ENCODE measurements at places on chromosomes 3 and 15.

DNA sequence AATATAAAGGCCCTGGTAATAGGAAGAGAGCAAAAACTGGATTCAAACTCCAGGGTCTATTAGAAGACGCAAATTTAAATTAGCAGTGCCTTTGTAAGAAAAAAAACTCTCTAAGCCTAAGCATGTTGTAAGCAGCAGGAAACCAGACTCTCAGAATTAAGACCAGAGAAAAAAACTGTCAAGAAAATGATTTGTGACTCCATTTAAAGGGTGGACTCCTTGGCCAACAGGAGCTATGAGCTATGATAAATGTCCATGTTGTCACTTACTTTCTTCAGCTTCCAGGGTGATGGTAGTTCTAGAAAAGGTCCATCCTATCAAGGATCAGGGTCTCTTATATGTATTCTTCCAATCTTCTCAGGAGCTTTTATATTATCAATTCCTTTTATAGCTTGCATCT lies 34.9 kb upstream of the CCDC50 start:
- DNase-seq: no peak

GRCh38 chr3:150110097-150110496 lies 139.4 kb upstream of the PFN2 start:
- no peak for DNase-seq

- DNase-seq: peak; percentile 22
These were observed 27.3 kb upstream of the MBNL1 start for GRCh38 chr3:152241142-152242017.

GRCh38 chr3:175059788-175060187 lies 200.7 kb downstream of the NAALADL2 start:
- DNase-seq: no peak

- no peak for DNase-seq
These were observed 68.1 kb downstream of the TFRC start for GRCh38 chr3:196013587-196014487.

GRCh38 chr3:101381809-101382208 lies 61.4 kb upstream of the IMPG2 start:
- no peak for DNase-seq

DNA sequence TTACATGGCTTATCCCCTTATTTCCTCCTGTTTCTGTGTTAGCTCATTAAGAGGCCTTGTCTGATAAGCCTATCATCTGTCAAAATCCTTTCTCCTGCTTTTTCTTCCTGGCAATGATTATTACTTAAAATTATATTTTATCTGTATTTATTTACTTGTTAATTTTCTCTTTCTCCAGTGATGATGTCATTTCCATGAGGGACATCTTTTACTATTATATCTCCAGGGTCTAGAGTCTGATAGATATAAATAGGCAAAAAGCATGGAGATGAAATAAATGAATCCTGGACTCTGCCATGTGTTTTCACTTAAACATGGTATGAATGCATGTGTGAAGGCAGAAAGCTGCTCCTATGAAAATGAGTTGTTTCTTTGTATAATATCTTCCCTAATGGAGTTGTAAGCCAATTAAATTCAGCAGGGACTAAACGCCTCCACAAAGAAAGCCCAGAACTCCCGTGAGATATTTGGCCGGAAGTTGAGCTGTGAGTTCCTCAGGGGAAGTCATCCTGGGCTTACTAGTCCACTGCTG lies 375.2 kb downstream of the TUSC7 start:
- no peak for DNase-seq

GRCh38 chr3:24601066-24601939 lies 106.7 kb upstream of the THRB start:
- no peak for DNase-seq

GRCh38 chr3:136620436-136620835 lies 131.7 kb downstream of the STAG1 start:
- no peak for DNase-seq

- DNase-seq: no peak
These were observed 1274.7 kb upstream of the CADM2 start for GRCh38 chr3:83683937-83684598.

DNA sequence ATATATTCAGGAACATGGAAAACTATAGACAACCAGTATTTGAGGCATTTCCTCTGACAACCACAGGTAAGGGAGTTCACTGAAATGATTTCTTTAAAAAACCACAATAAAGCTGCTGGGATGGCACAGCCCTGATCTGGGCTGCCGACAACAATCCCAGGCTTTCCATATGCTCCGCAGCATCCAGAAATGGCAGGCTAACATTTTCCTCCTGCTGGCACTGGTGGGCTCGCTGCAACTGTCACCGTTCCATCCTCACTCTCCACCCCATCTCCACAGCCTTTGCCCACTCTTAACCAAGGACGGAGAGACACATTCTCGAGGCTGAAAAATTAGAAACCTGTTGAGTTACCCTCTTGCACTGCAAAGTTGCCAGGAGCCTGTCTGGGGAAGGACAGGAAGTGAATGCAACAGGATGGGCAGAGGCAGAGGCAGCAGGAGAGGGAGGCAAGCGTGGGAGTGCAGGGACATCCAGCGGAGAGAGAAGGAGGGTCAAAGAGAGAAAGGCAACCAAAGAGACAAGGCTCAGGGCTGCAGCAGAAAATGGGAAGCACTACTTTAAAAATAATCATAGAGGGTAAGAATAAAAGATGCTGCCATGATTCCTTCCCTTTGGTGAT lies 79.0 kb upstream of the ARRDC4 start:
- no peak for DNase-seq

GRCh38 chr3:62046326-62046725 lies 327.0 kb downstream of the FEZF2 start:
- no peak for DNase-seq

GRCh38 chr3:48273594-48274211 lies 32.8 kb downstream of the ZNF589 start:
- DNase-seq: peak; percentile 43

GRCh38 chr3:185766329-185767001 lies 58.4 kb downstream of the IGF2BP2 start:
- DNase-seq: no peak

DNA sequence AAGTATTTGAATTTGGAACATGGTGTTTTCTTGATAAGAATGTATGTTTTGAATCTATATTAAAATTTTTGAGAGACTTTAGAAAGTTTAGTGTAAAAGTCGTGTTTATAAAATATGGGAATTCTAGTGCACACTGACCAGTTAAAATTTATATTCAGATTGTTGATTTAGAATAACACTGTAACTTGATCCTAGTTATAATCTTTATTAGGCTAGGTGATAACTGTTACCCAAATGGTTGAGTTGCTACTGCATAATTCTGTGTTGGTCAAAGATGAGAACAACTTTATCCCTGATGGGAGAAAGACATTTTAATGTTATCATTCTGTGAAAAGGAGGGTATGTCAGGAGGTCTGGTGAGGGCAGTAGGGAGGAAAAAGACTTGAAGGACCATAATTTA lies 249.3 kb downstream of the UBE2E2 start:
- DNase-seq: no peak

DNA sequence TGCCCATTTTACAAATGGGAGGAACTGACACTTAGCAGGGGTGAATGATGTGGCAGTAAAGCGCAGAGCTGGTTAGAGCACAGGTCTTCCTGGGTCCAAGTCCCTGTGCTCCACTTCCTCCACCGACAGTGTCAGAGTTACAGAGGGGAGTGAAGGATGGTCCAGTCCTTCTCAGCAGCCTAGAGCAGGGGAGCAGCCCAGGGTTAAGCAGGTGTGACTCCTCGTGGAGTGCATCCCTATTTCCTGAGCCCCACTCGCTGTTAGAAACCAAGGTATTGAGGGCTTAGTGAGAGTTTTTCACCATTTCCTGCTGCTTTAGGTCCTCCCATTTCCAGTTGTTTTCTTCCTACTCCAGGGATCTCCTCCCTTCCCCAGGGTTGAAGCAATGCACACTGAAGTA lies 75.4 kb downstream of the GHSR start:
- no peak for DNase-seq

DNA sequence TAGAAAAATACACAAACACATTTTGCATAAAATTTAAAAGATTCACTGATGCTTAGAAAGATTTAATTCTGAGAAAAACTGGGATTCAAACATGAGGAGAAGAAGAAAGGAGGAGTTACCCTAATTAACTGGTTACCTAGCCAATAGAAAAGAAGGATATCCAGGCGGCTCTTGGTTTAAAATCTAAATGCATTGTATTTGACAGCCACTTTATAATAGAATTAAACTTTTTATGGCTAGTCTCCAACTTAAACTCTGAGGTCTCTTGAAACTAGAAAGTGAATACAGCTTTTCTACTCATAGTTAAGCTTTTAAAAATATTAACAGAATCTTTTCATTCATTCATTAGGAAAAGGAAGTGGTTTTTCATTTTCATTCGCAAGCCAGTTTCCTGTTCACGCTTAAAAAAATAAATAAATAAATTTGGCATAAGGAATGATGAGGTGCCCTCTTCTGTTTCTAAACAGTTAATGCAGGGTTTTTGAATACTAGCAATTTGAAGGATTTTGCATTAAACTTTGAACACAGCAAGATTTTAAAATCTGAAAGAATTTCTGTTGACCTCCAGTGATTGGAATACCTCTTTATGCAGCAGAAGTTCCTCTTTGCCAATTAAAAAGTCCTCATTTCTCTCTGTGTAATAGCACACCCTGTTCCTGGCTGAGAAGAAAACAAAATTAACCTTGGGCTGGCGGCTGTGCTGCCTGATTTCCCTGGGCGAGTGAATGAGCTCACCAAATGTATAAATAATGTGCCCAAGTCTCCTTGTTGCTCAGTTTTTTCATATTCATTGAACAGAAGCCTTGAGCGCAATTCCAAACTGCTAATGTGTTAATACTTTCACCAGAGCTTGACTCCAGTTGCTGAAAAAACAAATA lies 105.1 kb downstream of the ZMAT3 start:
- DNase-seq: no peak

DNA sequence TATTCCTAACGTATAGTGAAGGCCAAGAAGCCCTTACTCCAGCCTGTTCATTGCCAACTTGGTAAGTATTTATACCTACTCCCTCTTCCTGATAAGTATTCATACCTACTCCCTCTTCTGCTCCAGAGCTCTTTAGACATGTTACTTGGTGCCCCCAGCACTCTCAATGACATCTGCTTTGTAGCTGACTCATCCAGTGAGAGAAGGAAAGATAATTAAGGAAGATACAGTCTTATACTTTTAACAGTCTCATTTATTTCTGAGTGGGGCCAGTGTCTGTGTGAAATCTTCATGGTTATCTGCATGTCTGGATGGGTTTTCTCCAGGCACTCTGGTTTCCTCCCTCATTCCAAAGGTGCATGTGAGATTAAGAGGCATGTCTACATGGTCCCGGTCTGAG lies 698.7 kb downstream of the FHIT start:
- DNase-seq: no peak

GRCh38 chr15:64013179-64014062 lies 32.9 kb downstream of the DAPK2 start:
- no peak for DNase-seq

- DNase-seq: no peak
These were observed 176.0 kb downstream of the SSR3 start for GRCh38 chr3:156378871-156379270.

GRCh38 chr3:30750967-30751366 lies 143.5 kb downstream of the GADL1 start:
- DNase-seq: no peak
